ENCODE measurements at places on chromosomes 1 and 21.
A peak's percentile ranks its signal among the peaks of the same experiment; 100 is the strongest.

DNA sequence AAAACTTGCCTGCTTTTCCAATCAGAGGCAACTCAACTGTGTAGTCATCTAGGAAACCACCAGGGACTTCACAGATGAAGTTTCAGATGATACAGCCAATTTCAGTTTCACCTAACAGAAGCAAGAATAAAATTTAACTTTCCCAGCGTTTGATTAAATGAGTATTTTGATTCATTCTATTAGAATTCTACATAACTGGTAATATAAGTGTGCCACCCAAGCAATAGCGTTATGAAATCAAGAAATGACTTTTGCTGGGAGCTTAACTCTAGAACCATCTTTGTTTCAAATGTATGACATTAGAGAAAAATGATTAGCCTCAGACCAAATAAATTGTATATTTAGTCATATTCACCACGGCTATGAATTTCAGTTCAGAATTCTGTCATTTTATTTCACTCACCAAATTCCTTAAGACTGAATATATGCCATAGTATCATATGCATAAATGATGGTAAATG is 239.3 kb downstream of the NRIP1 start:
- DNase-seq, result no peak

DNA sequence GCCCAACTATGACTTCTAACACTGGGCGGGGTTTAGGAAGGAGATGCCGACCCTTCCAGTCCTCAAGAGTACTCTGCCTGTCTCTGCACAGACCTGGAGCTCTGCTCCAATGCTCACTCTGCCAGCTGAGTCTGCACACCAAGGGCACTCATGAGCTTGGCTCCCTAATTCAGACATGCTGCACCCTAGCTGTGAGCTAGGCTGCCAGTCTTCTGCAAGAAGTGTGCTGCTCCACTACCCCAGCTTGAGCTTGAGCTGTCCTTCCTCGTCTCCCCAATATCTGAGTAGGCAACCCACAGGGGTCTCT is 13.2 kb downstream of the TP53BP2 start:
- peak; percentile 24 for DNase-seq

GRCh38 chr1:202012544-202013478 is 2.4 kb downstream of the ELF3 start:
- no peak for DNase-seq

DNA sequence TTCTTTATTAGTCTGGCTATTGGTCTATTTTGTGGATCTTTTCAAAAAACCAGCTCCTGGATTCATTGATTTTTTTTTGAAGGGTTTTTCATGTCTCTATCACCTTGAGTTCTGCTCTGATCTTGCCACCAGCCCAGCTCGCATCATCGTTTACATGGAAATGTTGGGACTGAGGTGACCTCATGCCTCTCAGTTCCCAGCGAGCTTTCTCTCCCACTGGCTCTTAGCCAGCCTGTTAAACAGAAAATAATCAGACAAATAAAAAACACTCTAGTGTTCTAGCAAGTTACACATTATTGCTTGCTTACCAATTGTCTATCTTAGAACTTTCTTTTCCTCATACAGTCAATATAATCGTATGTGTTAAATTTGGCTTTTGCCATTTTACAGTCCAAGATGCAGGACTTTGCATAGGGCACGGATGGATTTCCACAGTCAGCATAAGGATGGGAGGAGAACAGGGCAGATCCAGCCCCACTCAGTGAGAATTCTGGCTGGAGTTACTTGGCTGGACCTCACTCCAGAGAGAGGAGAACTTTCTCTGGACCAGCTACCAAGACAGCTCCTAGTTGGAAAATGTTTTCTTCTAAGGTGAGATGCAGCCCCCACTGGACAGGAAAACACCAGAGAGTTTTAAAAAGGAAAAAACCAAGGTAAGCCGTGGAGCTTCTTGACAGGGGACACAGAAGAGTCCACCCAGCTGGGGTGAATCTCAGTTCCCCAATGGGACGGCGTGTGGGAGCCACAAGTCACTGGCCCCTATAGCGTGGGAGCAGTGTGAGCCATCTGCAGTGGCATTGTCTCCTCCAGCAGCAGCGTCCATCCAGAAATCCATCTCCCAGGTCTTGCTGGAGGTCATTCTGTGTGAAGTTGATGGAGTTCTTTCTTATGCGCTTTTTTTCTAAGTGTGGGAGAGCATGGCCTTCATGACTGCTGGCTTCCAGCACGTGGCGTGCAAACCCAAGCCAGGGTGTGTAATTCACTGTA is 17.6 kb downstream of the PGBD2 start:
- DNase-seq, result peak; percentile 15

DNA sequence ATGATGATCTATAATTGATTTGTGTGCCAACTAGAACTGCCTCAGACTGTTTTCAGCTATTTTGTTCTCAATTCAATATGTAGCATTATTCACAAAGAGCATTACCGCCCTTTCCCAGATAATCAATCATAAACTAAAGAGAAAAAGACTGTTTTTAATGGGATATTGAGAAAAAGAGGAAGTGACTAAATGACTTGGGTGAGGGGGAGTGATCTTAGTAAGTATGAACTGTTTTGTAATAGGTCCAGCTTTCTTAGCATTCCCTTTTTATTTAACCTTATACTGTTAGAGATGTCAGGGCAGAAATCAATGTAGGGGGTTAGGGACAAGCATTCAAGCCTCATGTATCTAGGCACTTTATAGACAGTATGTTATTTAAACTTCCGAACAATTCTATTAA is 157.8 kb upstream of the DPYD start:
- DNase-seq, result peak; percentile 57

GRCh38 chr1:8266436-8267165 is 51.3 kb upstream of the SLC45A1 start:
- no peak for DNase-seq

DNA sequence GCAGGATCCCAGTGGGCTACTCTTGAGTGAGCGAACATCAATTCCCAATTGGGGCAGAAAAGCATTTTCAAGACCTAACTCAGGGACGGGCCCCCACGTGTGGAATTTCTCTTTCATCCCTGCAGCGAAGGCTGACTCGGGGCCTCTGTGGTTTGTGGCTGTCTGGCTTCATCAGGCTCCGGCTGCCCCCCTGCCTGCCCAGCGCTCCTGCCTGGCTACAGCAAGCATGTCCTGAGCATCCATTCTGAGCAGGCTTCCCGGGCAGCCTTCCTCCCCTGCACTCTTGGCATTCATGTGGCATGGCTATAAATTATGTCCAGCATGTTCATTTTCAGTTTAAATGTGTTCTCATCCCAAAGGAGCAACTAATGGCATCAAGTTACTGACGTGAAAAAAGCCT is 588.1 kb downstream of the KIF26B start:
- DNase-seq, result no peak

DNA sequence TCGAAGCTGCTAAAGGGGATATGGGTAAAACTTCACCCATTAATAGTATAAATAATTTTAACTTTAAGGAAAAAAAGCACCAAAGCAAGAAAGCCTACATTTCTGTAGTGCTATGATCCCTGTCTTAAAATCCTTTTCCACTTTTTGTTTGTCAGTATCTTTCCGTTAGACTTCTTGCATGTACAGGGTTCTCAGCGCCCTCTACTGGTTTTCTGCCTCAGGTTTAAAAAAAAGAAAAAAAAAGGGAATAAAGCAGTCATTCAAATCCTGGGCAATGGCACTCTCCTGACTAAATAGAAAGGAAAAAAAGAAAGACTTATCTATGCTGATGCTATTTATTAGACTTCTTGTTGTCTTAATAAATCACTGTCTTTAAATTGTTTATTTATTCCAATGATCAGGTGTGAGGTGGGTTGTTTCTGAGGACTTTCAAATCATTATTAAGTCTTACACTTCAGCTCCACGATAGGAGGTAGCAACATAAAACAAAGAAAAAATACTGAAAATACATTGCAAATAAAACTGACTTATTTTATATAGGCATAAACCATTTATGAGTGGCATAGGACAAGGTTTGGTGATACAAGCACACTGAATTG is 475.4 kb upstream of the NR5A2 start:
- peak; percentile 78 for DNase-seq

DNA sequence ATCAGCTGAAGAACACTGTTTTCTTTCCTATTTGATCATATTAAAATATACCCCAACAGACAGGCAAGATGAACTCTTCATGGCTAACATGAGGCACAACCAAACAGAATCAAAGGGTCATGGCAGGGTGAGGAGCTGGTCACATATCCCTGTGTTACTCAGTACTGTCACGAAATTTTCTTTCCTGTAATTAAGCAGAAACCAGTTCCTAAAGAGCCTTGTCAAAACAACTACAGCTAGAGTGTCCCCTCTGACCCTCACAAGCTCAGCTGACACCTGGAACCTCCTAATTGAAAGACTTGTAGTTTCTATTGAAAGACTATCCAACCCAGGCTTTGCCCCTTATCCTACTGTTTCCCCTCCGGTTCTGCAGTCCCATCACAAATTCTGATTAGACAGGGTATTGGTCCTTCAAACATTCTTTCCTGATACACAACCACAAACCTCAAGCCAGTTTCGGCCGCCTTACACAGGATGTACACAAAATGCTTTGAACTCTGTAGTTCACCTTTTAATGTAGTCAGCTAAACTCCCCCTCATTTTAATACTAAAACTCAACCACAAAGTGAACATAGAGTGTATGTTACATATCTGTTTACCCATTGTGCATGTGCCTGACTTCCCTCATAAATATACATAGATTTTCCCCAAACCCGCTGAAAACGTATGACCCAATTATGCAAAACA is 651.9 kb downstream of the MRPL39 start:
- no peak for DNase-seq

DNA sequence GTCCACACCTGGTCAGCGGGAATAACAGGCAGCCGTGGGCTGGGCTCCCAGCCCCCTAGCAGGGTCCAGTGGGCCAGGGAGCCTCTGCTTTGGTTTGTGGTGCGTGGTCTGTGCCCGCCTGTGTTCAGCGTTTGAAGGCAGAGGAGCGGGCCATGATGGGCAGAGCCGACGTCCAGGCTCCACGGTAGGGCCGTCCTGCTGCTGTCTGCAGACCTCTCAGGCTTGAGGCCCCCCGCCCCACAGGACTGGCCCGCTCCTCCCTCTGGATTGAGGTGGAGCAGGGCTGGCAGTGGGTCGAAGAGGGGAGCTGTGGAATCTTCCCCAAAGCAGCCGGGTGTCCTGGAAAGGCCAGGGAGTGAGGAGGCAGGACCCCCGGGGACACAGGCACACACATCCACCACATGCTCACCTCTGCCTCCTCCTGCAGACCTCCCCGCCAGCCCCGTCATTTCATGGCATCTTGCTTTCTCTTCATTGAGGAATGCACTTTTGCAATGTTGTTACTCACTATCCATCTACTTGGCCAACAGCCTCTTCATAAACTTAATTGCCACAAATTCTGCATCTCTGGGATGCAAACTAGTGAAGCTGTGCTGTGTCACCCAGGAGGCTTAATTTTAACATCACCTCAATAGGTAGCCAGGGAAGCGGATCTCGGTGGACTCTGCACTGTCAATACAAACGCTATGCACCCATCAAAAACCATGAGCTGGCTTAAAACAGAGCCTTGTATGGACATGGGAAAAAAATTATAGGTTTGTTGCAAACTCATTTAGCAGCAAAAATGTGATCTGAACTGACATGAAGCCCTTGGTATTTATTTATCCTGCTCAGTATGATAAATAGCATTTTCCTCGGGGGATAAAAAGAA is 85.9 kb downstream of the PDE9A start:
- no peak for DNase-seq

- no peak for DNase-seq
These were observed 264.0 kb downstream of the CTH start for GRCh38 chr1:70674941-70675685.

DNA sequence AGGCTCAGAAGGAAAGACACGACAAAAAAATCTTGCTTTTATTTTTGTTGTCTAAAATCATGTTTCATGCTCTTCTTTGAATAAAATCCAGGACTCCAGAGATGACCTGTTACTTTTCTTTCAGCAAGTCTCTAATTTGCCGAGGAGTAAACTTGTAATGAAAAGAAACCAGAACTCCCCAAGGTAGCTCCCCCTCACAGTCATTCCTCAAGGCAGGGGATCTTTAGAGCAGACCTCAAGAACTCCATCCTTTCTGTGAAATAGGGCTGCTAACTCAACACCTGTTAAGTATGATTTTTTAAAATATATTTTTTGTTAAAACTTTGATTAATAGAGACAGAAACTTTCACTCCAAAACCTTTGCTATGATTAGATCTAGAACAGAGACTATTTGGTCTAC is 82.7 kb upstream of the ABCD3 start:
- DNase-seq, result no peak

GRCh38 chr1:97202481-97203380 is 481.1 kb downstream of the PTBP2 start:
- DNase-seq, result peak; percentile 24

DNA sequence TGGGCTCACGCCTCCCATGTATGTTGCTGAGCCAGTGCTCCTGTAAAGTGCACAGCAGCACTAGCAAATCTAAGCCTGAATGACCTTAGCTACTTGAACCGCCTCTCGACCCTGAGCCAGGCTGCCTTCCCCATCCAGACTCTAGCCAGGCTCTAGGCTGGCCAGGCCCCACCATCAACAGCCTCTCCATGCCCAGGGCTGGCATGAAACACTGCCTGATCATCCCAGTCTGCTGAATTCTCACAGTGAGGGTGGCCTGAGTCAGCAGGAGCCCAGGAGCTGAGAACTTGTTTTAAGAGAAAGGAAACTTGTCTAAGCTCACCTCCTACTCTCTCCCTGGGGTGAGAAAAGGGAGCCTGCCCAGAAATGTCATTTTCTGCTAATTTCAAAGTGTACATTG is 733.3 kb downstream of the PTPRU start:
- DNase-seq, result peak; percentile 1

DNA sequence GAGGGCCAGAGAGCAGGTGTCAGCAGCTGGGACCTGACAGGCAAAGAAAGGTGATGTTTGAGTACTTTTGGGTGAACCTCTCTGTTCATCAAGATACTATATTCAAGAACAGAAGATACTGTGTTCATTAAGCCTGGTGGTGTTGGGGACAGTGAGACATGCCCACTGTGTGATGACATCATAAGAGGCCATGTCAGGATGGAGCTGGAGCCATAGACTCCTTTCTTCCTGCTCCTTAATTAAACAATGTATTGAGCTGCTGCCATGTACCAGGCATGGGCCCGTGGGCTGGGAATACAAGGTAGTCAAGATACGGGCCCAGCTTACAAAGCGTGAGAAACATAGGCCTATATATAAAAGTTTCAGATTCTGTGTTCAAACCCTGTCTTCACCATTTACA is 435.4 kb downstream of the RPS6KC1 start:
- DNase-seq, result no peak

- DNase-seq, result no peak
These were observed 207.1 kb upstream of the DEPDC1 start for GRCh38 chr1:68703921-68704354.

- no peak for DNase-seq
These were observed 5.5 kb downstream of the KIF26B start for GRCh38 chr1:245160288-245160687.

DNA sequence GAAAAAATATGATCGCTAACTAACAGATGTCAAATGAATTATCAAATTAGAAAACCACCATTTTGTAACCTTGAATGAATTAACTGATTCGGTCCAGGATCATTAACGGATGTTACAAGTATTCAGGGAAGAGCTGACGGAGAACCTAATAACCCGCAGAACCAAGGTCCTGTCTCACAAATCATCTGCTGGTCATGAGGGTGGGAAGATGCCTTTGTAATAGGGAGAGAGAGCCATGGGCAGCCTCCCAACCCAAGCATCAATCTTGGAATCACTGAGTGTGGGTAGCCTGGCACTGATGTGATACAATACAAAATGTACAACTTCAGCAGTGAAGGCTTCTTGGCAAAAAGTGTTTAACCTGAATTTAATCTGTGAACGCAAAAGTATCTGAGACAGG is 89.6 kb upstream of the CLDN14 start:
- no peak for DNase-seq
